ENCODE measurements at places on chromosomes 3 and 15.
A peak's percentile ranks its signal among the peaks of the same experiment; 100 is the strongest.

- no peak for DNase-seq
Measured at GRCh38 chr15:67010898-67011616, 54.3 kb upstream of the SMAD3 start.

DNA sequence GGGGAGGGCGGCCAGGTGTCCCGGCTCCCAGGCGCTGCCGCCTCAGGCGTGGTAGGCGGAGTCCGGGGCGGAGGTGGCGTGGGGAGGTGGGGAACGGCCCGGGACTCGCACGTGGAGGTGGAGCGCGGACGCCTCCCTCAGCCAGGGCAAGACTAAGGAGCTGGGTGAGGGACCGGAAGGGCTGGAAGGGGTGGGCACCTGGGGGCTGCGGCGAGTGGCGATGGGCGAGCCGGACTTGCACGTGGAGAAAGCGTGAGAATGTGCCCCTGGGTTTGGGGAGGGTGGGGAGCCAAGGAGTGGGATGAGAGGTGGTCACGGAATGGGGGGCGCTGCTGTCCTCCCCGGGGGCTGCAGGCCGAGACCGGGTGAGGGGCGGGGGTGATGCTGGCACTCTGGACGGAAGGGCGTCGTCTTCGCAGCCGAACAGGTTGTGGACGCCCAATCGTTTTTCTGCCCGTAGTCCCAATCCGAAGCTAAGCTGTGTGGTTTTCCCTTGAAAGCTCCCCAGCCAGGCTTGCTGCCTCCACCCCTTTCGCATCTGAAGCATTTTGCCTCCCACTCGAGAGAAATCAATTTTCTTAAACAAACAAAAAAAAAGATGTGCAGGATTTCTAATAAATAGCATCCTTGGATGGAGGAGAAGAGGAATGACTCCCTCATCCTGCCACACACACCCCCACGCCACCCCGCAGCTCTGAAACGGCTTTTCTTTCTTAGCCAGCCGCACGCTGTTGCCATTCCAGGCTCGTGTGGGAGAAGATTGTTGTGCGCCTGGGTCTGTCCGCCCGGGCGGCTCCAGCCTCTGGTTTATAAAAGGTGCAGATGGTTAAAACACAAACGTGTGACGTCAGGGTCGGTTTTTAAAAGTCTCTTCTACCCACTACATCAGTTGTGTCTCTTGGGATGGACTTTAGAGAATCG lies 62.5 kb upstream of the ANKRD28 start:
- DNase-seq: peak; percentile 43

DNA sequence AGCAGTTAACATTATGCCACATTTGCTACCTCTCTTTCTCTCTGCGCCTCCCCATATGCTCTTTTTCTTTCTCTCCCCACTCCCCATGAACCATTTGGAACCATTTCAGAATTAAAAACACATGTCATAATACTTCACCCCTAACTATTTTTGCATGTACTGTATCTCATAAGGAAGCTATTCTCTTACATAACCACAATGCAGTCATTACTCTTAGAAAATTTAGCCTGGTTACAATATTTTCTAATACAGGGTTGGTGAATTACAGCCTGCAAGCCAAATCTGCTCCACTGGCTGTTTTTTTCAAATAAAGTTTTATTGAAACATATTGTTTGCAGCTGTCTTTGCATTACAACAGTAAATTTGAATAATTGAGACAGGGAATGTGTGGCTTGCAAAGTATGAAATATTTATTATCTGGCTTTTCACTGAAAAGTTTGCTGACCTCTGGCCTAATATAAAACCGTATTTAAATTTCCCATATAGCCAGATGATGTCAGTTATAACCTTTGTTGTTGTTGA lies 62.8 kb downstream of the SGO1 start:
- no peak for DNase-seq

- DNase-seq: peak; percentile 65
Measured at GRCh38 chr15:90529371-90530249, at the start of gene CRTC3. TSS of gene CRTC3 (plus strand) at chr15:90529923. CDS start at chr15:90530072, 149 bp downstream.

DNA sequence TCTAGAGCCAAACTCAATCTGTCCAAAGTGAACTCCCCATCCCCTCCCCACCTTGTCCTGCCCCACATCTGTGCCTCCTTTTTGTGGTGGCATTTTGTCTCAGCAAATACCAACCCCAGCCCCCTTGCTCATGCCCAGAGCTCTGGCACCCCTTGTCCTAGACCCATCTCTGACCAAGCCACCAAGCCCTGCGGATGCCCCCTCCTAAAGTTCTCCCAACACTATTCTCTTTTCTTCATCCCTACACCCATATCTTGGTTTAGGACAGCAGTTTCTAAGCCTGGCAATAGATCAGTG lies 17.7 kb downstream of the ACAA1 start:
- DNase-seq: no peak

GRCh38 chr15:42018306-42019224 lies 2.3 kb downstream of the PLA2G4E start:
- no peak for DNase-seq

Data from activated CD8-positive, alpha-beta memory T cell treated with anti-CD3 and anti-CD28 coated beads, Interleukin-2, amount 10 ng/mL, durations not matched to agents 7 days and 5 days (primary cell).